ENCODE measurements at places on chromosomes 7 and 10.
A peak's percentile ranks its signal among the peaks of the same experiment; 100 is the strongest.

DNA sequence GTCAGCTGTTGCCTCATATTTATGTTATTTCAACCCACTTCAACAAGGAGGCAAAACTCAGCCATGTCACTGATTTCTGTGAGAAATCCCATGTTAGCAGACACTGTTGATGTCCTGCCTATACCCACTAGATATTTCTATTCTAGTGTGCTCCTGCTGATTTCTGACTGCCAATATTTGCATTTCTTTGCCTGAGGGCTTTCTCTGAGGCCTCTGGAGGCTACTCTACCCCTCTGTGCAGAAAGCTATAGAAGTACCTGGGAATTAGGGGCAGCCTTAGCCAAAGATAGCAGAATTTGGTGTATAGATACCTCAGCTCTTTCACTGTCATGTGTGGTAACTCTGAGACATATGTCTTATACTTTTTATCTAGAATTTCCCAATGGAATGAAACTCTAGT is 348.8 kb downstream of the SORCS3 start:
- H3K27me3 ChIP-seq: no peaks in the 10 kb centered on the region
- no peaks in the 10 kb centered on the region for H3K4me1 ChIP-seq
- no peak overlapping the region for H3K4me3 ChIP-seq

DNA sequence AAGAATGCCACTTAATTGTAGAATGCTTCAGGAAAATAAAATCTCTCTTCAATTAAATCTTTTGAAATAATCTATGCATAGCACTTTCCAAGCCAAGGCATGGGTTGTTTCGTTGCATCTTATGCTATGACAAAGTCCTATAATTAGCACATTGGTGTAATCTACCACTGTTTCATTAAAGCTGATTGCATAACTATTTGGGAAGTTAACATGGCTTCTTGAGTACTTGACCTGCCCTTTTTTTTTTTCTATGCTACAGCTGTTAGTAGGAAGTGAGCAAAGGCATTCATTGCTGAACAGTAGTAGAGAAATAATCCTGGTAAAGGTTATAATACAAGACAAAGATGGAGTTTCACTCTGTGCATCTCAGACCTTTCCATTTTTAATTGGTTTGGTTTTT is 557.2 kb upstream of the CELF2 start:
- H3K4me3 ChIP-seq: no peak overlapping the region
- no peak for DNase-seq
- H3K36me3 ChIP-seq: no peaks in the 10 kb centered on the region
- H3K27ac ChIP-seq: no peak overlapping the region
- H3K27me3 ChIP-seq: no peaks in the 10 kb centered on the region
- H3K4me1 ChIP-seq: no peaks in the 10 kb centered on the region

DNA sequence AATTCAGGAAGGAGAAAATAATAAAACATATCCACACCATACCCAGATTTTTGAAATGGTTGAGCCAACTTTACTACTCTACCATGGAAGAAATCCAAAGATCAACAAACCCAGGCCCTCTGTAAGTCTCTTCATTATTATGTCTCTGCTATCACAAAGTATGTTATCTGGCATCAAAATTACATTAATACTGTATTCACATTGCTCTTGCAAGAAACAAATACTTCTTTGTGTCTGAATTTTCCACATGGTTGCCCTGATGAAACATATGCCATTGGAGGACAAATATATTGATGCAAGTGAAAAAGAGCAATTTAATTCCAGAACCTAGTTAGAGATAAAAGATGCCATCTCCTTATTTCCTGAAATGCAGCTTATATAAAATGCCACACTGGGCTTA is 204.0 kb downstream of the FZD1 start:
- DNase-seq: no peak
- H3K4me3 ChIP-seq: no peak overlapping the region
- no peaks in the 10 kb centered on the region for H3K4me1 ChIP-seq
- H3K27me3 ChIP-seq: no peaks in the 10 kb centered on the region

GRCh38 chr10:100986623-100986951 is 710 bp downstream of the MRPL43 start:
- peaks cover 45% of the 10 kb centered on the region for H3K36me3 ChIP-seq
- peak overlapping the region; percentile 58 for H3K27ac ChIP-seq
- H3K4me1 ChIP-seq: peaks cover 7% of the 10 kb centered on the region
- no peak for DNase-seq

Measured in RWPE2 (cell line).